ENCODE measurements at places on chromosomes 2 and 18.

- DNase-seq = no peak
Measured at GRCh38 chr2:168978461-168978861, 52.7 kb downstream of the ABCB11 start.

- no peak for DNase-seq
Measured at GRCh38 chr2:158006961-158007719, 94.5 kb upstream of the UPP2 start.

DNA sequence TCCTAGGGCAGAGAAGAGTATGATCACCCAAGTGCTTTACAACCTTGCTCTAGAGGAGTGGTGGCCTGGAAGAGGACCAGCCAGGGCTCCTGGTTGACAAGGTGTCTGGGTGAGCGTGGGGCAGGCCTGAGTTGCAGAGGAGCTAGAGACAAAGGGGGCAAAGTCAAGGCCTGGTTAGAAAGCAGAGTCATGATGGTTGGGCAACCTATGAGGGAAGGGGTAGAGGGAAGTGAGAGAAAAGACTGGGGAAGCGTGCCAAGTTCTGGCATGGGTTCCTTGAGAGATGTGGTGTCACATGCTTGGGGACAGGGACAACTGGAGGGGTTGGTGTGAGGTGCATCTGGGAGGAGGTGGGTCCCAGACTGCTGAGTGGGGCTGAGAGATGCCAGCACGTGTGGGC, 13.5 kb downstream of the ZFP36L2 start:
- DNase-seq = no peak

- DNase-seq = no peak
Measured at GRCh38 chr2:10532638-10533101, 84.5 kb upstream of the ODC1 start.

DNA sequence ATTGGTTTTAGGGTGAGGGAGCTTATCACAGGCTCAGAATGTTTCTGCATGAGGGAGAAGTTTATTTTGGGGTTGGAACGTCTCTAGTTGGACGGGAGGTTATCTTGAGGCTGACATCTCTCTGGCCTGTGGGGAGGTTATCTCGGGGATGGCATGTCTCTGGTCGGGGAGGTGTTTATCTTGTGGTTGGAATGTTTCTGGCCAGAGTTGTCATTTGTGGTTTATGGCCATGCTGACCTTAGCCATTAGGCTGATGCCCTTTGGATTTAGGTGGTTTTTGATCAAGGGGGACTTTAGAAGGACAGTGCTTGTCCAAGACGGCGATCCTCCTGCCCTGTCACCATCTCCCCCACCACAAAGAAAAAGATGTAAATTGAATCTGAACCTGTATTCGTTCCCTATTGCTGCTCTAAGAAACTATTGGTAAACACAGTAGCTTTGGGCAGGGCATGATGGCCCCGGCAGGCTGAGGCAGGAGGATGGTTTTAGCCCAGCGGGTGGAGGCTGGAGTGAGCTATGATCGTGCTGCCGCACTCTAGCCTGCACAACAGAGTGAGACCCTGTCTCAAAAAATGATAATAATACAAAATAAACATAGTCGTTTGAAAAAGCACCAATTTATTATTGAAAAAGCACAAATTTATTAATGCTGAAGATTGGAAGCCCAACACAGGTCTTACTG, 17.8 kb upstream of the MPPE1 start:
- no peak for DNase-seq

DNA sequence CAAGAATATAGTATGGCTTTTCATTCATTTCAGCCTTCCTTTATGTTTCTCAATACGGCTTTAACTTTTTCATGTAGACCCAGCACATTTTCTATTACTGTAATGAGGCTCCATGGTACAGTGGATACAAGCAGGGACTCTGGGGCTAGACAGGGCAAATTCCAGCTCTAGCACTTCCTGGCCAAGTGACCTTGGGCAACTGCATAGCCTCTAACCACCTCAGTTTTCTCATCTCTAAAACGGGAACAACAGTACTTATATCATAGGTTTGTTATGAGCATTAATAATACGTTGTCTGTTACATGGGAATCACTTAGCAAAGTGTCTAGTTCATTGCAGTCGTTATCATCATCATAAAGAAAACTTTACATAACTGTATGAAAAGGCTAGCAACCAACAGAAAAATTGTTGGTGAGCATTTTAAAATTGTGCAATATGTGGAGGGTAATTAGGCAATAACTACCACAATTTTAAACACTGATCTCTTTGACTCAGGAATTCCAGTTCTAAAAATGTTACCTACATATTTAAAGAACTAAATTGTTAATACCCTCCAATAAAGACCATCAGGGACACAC, 13.7 kb upstream of the RMDN2 start:
- DNase-seq = no peak

DNA sequence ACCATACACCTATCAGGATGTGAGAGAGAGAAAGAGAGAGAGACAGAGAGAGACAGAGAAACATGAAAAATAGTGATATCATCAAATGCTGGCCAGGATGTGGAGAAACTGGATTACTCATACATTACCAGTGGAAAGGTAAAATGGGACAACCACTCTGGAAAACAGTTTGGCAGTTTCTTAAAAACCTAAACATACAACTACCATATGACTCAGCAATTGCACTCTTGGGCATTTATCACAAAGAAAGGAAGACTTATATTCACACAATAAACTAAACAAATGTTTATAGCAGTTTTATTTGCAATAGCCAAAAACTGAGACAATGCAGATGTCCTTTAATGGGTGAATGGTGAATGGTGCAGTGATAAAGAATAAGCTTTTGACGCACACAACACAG, 29.1 kb downstream of the SLC4A3 start:
- DNase-seq = no peak

GRCh38 chr18:57811477-57812125, 8.5 kb upstream of the ATP8B1 start:
- DNase-seq = no peak

- DNase-seq = no peak
Measured at GRCh38 chr2:54021702-54022101, 50.9 kb upstream of the PSME4 start.

DNA sequence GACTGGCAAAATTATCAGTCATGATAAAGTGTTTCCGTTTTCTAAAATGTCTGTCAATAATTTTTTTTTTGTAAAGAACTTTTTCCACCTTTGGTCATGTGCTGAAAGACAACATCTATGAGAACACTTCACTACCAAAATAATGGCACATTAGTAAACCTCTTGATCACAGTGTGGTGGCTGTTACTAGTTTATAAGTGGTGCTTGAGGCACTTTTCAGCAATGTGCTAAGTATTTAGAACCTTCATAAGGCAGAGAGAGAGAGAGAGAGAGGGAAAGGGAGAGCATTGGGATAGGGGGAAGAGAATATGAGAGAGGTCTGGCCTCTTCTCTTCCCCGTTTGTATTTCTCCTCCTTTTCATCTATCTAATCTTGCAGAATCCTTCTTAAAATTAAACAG, 1.1 kb upstream of the NYAP2 start:
- DNase-seq = no peak

- no peak for DNase-seq
Measured at GRCh38 chr18:45876161-45876560, 50.7 kb downstream of the SIGLEC15 start.

DNA sequence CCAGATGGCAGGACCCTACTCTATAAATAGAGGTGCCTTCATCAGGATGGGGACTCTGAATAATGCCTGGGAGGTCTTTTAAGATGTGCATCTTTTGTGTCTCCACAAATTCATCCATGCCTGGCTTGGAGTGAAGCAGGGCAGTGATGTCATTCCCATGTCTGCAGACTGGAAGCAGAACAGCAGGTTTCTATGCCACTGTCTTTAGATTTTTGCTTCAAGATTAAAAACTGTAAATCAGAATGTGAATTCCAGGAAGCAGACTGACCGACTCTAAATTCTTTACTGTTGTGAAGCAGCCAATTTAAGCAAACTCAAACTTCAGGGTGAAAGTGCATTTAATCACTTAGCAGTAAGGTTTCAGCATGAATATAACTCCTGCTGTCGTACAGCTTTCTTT, 159.3 kb downstream of the SCG2 start:
- no peak for DNase-seq

- DNase-seq = no peak
Measured at GRCh38 chr2:182713601-182714000, 2.5 kb upstream of the DNAJC10 start.

DNA sequence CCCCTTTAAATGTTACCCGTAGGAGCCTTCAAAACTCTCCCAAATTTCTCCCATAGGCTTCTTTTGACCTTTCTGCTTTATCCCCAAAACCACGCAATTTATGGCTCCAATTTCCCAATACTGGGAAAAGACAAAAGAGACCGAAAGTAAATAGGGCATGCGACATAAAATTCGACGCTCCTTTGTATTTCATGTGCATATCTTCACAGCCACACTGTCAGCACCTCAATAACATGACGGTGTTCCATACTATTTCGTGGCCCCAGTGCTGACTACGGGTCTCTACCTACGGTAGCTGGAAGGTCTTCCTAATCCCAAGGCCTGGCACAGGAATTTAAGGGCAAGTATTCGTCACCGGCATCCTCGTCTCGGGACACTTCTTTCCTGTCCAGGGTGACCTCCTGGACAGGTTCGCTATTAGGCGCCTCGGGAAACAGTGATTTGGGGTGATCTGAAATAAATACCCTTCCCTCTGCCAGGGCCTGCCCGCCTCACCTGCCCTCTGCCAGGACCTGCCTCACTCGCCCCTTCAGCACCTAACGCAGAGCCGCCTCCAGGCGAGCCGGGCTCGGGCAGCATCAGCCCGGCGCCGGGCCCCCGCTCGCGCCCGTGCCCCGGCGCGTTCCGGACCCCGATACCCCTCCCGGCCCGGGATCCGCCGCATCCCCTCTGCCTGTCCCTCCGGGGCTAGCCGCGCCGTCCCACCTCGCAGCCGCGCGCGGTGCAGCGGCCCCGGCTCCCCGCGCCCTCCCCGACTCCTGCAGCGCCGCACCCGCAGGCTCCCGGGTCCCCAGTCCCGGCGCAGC, 680 bp downstream of the DTNB start:
- peak; percentile 59 for DNase-seq

Data from activated CD4-positive, alpha-beta T cell treated with anti-CD3 and anti-CD28 coated beads for 1 hour (primary cell).